ENCODE measurements at places on chromosomes 4 and X. TPM values are rescaled to one million over a fixed set of nuclear protein-coding genes. Genes with fewer than 3 reads are reported as not detected.

The WDR13 gene
- 169 TPM for total RNA-seq

The HELQ gene
- 8.3 TPM for total RNA-seq

The GPR50 gene
- total RNA-seq = not detected

The GAGE12F gene
- total RNA-seq = not detected

The NIPAL1 gene
- 1.4 TPM for total RNA-seq

The USP17L11 gene
- not detected for total RNA-seq

The APBB2 gene
- 105 TPM for total RNA-seq

The XPNPEP2 gene
- total RNA-seq = 1.7 TPM

The SHROOM4 gene
- total RNA-seq = 1.2 TPM

The KLB gene
- total RNA-seq = not detected

The RAB9B gene
- total RNA-seq = 1.1 TPM

The ZFYVE28 gene
- total RNA-seq = 1.4 TPM

The GAGE10 gene
- total RNA-seq = not detected

The SPANXN4 gene
- total RNA-seq = not detected

The RAB33A gene
- total RNA-seq = 8.1 TPM

The PPP2R2C gene
- not detected for total RNA-seq

The MGARP gene
- total RNA-seq = 17.6 TPM

The HTN3 gene
- total RNA-seq = not detected

The TMEM31 gene
- not detected for total RNA-seq

The ZMAT1 gene
- total RNA-seq = not detected

The SMPX gene
- total RNA-seq = not detected

The SHOX gene
- not detected for total RNA-seq

All from myometrial cell (primary cell).